ENCODE measurements at places on chromosomes 3 and 15. TPM values are rescaled to one million over a fixed set of nuclear protein-coding genes. Genes with fewer than 3 reads are reported as not detected.

NUDT16 gene
- polyA plus RNA-seq, result 26.7 TPM

REC114 gene
- not detected for polyA plus RNA-seq

GOLGA8S gene
- 0.66 TPM for polyA plus RNA-seq

PP2D1 gene
- polyA plus RNA-seq, result not detected

DNA sequence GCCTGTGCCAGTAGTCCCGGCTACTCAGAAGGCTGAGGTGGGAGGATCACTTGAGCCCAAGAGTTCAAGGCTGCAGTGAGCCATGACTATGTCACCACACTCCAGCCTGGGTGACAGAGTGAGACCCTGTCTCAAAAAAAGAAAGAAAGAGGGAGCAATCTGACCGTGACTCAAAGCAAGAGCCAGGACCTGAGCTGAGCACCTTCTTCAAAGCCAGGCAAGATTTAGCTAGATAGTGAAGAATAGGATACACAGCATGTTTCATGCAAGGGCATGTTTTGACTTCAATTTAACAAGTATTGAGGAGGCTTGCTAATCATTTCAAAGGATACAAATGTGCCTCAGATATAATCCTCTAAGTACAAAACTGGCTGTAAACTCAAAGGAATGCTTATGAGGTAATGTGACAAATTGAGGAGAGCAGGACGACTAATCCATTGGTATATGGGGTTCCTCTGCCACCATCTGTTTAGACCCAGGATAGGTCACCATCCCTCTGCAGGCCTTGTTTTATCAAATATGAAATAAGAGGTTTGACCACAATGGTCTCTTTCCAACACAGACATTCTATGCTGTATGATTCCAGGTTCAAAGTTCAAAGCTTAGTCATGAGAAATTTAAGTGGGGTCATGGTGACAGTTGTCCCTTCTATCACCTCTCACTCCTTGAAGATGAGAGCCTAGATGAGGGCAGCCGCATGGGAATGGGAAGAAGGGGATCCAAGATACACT lies 33.2 kb downstream of the RAB27A start:
- no peak for DNase-seq

DNA sequence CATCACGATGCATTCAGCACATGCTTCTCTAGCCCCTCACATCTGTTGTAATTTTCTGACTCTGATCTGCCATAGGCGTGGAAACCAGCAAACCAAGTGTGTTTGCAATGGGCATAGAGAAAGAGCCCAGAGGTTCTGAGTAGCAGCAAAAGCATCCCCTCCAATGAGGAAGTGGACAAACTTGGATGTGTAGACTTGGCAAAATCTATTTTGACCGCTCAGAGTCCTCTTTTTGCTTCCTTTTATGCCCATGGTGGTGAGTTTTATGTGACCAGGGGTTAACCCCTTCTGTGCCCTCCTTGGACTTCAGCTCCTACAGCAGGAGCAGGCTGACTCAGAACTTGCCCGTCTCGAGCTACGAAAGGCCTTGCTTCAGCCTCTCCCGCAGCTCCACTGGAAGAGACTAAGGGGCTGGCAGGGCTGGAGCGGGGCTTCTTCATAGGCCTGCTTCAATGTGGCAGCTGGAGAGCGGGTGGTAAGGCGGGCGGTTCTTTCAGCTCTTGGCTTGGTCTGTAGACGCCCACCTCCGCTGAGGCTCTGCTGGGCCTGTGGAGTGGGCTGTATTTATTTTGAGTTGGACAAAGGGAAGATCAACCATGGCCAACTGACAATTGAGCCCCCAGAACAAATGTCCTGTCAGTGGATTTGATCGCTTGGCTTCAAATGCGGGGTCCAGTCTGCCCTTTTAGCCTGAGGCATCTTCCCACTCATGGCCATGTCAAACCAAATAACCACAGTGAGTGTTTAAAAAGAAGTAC lies 6.5 kb upstream of the ETV5 start:
- no peak for DNase-seq

All from heart right ventricle (tissue), 16 donors.